Neural cell (in vitro differentiated cells): ENCODE measurements at places on chromosomes 2 and 18. TPM values are rescaled to one million over a fixed set of nuclear protein-coding genes. Genes with fewer than 3 reads are reported as not detected.

CRYBA2 gene
- not detected in 2 replicates for polyA plus RNA-seq

KDSR gene
- polyA plus RNA-seq: 13.6 and 14.7 TPM in 2 replicates

MOGAT1 gene
- not detected in 2 replicates for polyA plus RNA-seq

NBEAL1 gene
- polyA plus RNA-seq: 5.2 and 7.9 TPM in 2 replicates

HOXD4 gene
- not detected in 2 replicates for polyA plus RNA-seq

DNAH6 gene
- polyA plus RNA-seq: 2.1 and 2.5 TPM in 2 replicates

WDSUB1 gene
- 10.8 and 11.1 TPM in 2 replicates for polyA plus RNA-seq

BARD1 gene
- polyA plus RNA-seq: 0.57 and 2.8 TPM in 2 replicates

LTBP1 gene
- polyA plus RNA-seq: 1.8 and 3.4 TPM in 2 replicates

TSGA10 gene
- polyA plus RNA-seq: 8.0 and 12.5 TPM in 2 replicates

OTOF gene
- polyA plus RNA-seq: not detected in 2 replicates

NAT8 gene
- not detected in 2 replicates for polyA plus RNA-seq

ATOH8 gene
- 0.92 and 1.6 TPM in 2 replicates for polyA plus RNA-seq

LHCGR gene
- not detected in 2 replicates for polyA plus RNA-seq

COL6A3 gene
- 0.05 and 0.06 TPM in 2 replicates for polyA plus RNA-seq

ADD2 gene
- 52.5 and 73.6 TPM in 2 replicates for polyA plus RNA-seq

BCS1L gene
- 75.8 and 98.0 TPM in 2 replicates for polyA plus RNA-seq

ZNF804A gene
- polyA plus RNA-seq: 2.7 and 2.9 TPM in 2 replicates

GPR75 gene
- 1.6 TPM in 2 replicates for polyA plus RNA-seq
